ENCODE measurements at places on chromosomes 11 and 22.

- no peak for DNase-seq
Measured at GRCh38 chr22:48138427-48138826, 1376.0 kb downstream of the TBC1D22A start.

- DNase-seq: no peak
Measured at GRCh38 chr11:134566311-134566710, 154.3 kb upstream of the B3GAT1 start.

GRCh38 chr22:23065495-23066122 is 4.7 kb upstream of the GNAZ start:
- DNase-seq: no peak

DNA sequence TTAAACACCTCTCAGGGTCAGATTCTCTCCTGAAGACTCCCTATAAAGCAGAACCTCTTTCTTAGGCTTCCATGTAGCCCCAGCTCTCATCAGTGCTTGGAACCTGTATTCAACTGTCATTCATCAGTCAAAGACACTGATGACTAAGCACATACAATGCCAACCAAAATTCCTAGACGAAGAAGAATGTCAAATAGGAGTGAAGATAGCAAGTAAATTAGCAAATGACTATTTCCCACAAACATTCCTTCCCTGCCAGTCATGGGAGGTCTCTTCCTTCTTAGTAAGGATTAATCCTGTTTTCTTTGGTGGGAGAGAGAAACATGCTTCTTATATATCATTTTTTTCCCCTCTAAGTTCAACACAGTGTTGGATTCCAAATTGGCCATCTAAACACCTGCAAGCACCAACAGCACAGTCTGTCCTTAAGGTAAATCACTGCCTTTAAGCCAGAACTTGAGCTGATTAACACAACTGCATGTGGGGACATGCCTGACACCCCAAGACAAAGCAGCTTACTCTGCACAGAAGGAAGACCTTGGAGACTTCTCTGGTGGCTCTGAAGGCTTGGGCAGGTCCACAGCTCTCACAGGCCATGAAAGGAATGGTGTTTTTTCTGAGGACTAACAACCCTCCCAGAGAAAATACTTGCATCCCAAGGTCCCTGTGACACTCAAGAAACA is 47.5 kb upstream of the ME3 start:
- DNase-seq: no peak

- DNase-seq: no peak
Measured at GRCh38 chr11:63961608-63962412, 12.6 kb upstream of the COX8A start.

- DNase-seq: no peak
Measured at GRCh38 chr11:15113381-15113780, 1.3 kb upstream of the INSC start.

GRCh38 chr11:106990331-106990730 is 27.9 kb downstream of the GUCY1A2 start:
- no peak for DNase-seq

GRCh38 chr22:41401781-41402648 is 20.3 kb downstream of the TEF start:
- DNase-seq: no peak

DNA sequence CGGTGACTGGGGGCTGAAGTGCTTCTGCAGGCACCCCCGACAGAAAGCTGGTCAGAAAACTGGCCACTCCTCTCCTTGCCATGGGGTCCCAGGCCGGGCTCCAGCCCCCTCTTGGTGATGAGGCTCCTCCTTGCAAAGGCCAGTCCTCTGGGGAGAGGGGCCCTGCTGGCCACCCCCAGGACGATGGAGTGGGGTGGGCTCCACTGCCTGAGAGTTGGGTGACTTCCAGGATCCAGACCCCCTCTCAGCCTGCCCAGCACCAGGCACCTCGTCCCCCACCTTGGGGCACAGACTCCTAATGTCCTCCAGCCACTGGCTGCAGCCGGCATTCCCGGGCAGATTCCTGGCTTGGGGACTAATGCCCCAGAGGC is 441 bp upstream of the RPS6KA4 start:
- DNase-seq: no peak

- no peak for DNase-seq
Measured at GRCh38 chr22:25741692-25742626, at the start of gene MYO18B. TSS of gene MYO18B (plus strand) at chr22:25742188. CDS start at chr22:25761093, 18,905 bp downstream.

DNA sequence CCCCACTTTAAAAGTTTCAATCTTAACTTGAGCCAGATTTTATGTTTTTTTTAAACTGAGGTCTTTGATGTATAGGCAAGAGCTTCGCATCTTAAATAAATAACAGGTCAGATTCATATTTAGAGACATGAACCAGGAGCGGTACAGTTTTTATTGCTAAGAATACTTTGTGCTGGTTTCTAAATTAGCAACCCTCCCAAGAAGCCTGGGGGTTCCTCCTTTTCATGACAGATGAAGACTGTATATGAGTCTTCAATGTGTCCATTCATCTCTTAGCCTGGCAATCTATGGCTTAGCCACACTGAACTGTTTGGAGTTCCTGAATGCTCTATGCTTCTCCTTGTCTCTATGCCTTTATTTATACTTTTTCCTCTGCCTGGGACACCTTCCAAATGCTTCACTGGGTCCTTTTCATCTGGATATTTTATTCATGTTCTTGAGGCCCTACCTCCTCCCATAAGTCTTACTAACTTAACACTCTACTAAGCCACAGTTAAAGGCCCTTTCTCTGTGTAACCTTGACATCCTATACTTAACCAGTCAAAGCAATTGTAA is 338.6 kb downstream of the INSC start:
- DNase-seq: no peak

DNA sequence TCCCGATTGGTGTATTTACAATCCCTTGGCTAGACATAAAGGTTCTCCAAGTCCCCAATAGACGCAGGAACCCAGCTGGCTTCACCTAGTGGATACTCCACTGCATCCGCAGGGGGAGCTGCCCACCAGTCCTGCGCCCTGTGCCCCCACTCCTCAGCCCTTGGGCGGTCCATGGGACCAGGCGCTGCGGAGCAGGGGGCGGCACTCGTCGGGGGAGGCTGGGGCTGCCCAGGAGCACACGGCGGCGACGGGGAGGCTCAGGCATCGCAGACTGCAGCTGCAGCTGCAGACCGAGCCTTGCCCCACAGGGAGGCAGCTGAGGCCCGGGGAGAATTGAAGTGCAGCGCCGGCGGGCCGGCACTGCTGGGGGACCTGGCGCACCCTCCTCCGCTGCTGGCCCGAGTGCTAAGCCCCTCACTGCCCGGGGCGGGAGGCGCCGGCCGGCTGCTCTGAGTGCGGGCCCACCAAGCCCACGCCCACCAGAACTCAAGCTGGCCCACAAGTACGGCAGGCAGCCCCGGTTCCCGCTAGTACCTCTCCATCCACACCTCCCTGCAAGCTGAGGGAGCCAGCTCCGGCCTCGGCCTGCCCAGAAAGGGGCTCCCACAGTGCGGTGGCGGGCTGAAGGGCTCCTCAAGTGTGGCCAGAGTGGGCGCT is 12.2 kb upstream of the SIK3 start:
- DNase-seq: no peak

GRCh38 chr11:1445741-1446445 is 40.7 kb downstream of the MOB2 start:
- no peak for DNase-seq

DNA sequence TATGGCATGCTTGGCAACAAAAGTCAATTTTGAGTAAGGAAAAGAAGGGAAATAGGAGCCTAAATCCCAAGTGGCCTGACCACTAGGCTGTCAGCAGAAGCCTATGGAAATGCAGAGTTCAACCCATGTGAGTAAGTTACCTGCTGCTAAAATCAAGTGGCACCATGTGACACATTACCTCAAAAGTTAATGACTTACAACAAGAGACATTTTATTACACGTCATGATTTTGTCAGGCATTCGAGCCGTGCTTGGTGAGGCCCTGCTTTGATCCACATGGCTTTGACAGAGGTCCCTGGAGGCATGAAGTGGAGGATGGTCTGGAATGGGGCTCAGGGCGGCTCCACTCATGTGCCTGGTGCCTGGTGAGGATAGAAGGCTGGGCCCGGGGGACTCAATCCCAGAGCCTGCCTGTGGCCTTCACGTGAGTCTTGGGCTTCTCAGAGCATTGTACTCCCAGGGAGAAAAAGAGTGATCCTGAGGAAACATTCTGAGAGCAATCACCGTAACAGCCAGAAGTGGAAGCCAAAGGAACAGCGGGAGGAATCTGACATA is 339.1 kb upstream of the B3GAT1 start:
- no peak for DNase-seq

DNA sequence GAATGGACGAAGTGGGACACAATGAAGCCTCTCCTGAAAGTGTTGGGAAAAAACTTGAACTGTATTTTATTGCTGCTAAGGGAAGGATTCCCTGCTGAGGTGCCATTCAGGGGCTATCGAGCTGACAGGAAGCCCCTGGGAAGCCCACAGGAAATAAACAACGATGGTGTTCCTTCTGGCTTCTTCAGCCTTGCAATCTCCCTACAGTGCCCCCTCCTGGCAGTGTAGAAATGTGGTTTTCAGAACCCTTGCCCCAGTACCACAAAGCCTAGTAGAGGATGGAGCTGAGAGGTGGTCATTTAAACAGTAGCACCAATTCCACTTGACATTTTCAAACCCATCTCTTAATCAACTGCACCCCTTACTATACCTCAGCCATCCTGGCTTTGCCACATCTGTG is 676.7 kb upstream of the ARHGAP42 start:
- no peak for DNase-seq

GRCh38 chr22:42299586-42300258 is 29.3 kb upstream of the TCF20 start:
- peak; percentile 23 for DNase-seq

- DNase-seq: no peak
Measured at GRCh38 chr11:46338988-46339666, 8.1 kb upstream of the DGKZ start.

GRCh38 chr11:117833401-117833891 is 8.9 kb upstream of the FXYD2 start:
- DNase-seq: no peak

DNA sequence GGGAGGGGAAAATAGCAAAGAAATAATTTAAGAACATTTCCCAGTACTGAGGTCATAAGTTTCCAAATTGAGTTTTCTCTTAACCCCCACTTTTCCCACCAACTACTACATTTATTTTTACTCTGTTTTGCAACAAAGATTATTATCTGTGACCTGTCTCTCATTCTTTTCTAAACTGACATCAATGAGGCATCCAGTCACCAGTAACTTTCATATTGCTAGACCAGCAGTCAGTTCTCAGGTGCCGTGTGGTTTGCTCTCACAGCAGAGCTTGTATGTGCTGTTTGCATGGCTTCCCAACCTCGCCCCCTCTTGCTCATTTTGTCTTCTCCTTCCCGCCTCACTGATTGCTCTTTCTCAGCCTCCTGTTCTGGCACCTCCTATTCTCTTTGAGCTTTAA is 1091.3 kb downstream of the TBC1D22A start:
- no peak for DNase-seq

DNA sequence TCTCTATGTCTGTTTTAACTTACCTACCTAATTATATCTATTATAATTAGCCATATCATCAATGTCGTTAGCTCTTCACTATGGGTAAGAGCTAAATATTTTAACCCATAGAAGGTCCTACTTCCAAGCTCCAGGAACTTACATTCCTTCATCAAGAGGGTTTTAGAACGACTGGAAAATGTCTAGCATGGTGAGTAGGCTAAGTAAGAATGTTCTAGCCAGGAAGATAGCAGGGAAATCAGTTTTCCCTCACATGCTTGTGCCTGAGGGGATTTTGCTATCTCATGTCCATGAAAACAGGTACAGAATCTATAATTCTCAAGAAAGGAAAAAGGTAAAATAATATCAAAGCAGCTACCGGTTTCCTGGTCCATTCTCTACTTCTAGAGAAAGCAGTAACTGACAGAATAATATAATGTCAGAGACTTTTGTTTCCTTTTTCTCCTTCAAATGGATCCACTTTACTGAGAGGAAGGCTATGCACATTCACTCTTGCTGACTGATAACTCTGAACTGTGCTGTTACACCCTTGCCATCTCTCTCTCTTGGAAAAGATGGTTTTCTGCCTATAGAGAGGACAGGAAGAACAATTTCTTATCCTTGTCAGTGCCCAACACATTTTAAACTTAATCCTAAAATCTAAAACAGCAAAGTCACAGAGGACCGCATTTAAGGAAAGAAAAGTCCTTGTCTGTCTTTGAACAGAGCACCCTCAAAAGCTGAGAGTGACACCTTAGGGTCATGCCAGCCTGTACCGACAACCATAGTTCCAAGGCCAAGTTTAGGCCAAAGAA is 67.0 kb downstream of the MAML2 start:
- no peak for DNase-seq

GRCh38 chr11:90274362-90274761 is 51.5 kb upstream of the CHORDC1 start:
- no peak for DNase-seq

GRCh38 chr22:45469281-45470073 is 33.2 kb upstream of the FBLN1 start:
- no peak for DNase-seq

DNA sequence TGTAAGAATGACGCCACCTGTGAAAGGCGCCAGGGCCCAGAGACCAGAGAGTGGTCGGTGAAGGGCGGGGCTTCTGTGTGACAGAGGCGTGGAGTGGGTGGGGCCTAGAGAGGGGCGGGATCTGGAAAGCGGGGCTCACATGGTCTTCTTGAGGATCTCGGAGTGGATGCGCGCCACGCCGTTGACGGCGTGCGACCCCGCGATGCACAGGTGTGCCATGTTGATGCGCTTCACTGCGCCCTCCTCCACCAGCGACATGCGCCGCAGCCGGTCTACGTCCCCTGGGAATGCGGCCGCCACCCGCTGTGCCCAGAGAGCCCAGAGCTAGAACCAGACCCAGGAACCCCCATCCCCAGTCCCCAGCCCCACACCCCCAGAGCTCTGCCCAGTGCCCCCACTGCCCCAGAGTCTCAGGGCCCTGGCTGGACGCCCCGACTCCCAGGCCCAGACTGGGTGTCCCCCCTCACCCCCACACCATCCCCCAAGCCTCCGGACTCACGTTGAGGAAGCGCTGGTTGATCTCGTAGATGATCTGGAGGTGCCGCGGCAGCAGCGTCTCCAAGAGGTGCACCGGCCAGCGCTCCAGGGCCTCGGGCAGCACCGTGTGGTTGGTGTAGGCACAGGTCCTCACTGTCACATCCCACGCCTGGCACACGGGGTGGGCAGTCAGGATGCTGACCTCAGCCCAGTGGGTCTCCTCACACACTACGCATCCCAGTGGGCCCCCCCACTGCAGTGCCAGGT is 6.2 kb downstream of the PYGM start:
- no peak for DNase-seq

- DNase-seq: no peak
Measured at GRCh38 chr11:67615728-67616430, 9.1 kb downstream of the NDUFV1 start.

DNA sequence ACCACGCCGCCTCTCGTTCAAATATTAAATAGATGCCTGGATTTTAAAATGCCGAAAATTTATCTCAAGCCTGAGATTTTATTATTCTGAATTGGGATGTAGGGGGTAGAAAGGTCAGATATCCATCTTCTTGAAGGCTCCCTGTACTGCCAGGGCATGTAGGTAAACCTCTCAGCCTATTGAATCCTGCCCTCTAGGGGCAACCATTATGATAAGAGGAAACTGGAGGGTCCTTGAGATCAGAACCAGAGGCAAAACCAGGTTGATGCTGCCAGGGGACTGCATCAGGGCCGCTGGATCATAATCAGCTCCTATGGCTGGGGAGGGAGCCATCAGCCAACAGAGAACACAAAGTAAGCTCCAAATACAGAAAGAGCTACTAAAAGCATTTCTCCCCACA is 92.4 kb downstream of the KCNC1 start:
- no peak for DNase-seq

- no peak for DNase-seq
Measured at GRCh38 chr11:134760299-134760698, 348.3 kb upstream of the B3GAT1 start.

GRCh38 chr11:82268627-82269026 is 465.0 kb downstream of the FAM181B start:
- DNase-seq: no peak

GRCh38 chr11:67356864-67357561 is 3.7 kb upstream of the POLD4 start:
- DNase-seq: peak; percentile 62

Data from activated T-cell treated with anti-CD3 and anti-CD28 coated beads for 48 hours (primary cell).